H9 (cell line): ENCODE measurements at places on chromosomes 7 and 10. TPM values are rescaled to one million over a fixed set of nuclear protein-coding genes. Genes with fewer than 3 reads are reported as not detected.

DNA sequence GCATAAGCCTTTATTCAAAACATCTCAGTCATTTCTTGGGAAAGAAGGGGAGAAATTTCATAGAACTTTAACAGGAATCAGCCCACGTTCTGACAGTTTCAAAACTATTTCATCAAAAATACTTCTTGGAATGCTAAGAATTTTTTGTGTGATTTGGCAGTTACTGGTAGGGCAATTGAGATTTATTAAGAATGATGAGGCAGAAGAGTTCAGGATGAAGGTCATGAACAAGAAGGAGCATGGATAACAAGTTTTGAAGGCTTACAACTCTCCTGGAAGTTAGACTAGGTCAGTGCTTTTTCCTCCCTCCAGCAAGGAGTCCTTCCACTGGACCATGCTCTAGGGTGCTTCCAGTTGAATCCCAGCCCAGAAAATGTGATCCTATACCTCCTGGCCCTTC, 569.9 kb downstream of the ANKRD7 start:
- no peak for DNase-seq

Gene CHAT
- not detected in 2 replicates for total RNA-seq

DNA sequence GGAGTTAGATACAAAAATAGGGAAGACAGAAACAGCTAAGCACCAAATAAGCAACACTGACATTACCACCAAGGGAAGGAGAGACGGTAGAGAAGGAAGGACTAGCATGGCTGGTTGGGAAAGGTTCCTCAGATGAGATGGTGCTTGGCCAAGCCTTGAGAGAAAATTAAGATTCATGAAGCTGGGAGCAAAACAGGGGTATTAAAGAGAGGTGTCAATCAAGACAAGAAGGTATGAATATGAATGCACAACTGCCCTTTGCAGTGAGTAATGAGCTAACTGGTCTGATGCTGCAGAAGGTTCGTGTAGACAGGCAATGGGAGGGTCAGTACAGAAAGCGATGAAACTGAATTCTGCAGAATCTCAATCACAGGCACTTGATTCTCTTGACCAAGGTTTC, 67.7 kb downstream of the SLC37A3 start:
- no peak for DNase-seq

Gene SPDYE8
- not detected in 2 replicates for total RNA-seq

Gene FAM237B
- total RNA-seq, result not detected in 2 replicates

Gene ELOVL3
- not detected in 2 replicates for total RNA-seq

Gene NEURL1
- total RNA-seq, result 0.92 and 1.2 TPM in 2 replicates

- no peak for DNase-seq
Observed at GRCh38 chr7:4849390-4849789, 12.4 kb downstream of the PAPOLB start.

Gene HOXA10
- not detected in 2 replicates for total RNA-seq

Gene PTPRN2
- 5.2 and 5.7 TPM in 2 replicates for total RNA-seq

- no peak for DNase-seq
Observed at GRCh38 chr7:139931190-139931934, 102.3 kb downstream of the TBXAS1 start.
